Activated CD4-positive, alpha-beta T cell treated with anti-CD3 and anti-CD28 coated beads, Interleukin-2, amount 50 U/mL, for 4 hours (primary cell): ENCODE measurements at places on chromosomes 7 and 10.
A peak's percentile ranks its signal among the peaks of the same experiment; 100 is the strongest.

GRCh38 chr10:2222631-2223030 lies 485.3 kb upstream of the ADARB2 start:
- DNase-seq, result no peak

DNA sequence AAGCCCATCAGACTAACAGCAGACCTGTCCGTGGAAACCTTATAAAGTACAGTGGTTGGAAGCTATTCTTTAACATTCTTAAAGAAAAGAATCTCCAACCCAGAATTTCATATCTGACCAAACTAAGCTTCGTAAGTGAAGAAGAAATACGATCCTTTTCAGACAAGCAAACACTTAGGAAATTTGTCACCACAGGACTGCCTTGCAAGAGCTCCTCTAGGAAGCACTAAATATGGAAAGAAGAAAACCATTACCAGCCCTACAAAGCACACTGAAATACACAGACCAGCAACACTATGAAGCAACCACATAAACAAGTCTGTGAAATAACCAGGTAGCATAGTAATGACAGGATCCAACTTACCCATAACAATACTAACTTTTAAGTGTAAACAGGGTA lies 177.7 kb upstream of the PRSS1 start:
- no peak for DNase-seq

- no peak for DNase-seq
Measured at GRCh38 chr7:141190495-141190894, 116.6 kb downstream of the TMEM178B start.

GRCh38 chr10:70925377-70926225 lies 37.2 kb upstream of the PCBD1 start:
- peak; percentile 38 for DNase-seq

DNA sequence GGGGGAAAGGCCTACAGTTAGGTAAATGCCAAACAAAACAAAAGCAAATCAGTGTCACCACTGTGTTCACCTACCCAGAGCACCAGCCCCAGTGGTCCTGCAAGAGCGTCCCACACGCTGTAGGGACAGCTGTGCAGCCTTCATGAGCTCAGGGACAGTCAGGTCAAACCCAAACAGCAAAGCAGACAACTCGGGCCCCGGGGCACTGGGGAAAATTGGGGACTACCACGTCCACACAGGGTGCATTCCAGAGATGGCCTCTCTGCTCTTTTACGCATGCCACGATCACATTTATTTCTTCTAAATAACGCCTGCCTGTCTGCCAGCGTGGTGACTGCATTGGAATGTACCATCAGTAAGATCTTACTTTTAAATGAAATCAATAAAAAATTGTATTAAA lies 21.7 kb downstream of the EBF3 start:
- no peak for DNase-seq

GRCh38 chr10:48516911-48517310 lies 88.0 kb downstream of the ARHGAP22 start:
- DNase-seq, result no peak
